ENCODE measurements at places on chromosomes 13 and 19.

GRCh38 chr13:108269601-108270328, at the start of gene TNFSF13B:
Gene TNFSF13B (plus strand): TSS chr13:108269718. CDS start chr13:108269896, 178 bp downstream.
- DNase-seq, result peak; percentile 31

DNA sequence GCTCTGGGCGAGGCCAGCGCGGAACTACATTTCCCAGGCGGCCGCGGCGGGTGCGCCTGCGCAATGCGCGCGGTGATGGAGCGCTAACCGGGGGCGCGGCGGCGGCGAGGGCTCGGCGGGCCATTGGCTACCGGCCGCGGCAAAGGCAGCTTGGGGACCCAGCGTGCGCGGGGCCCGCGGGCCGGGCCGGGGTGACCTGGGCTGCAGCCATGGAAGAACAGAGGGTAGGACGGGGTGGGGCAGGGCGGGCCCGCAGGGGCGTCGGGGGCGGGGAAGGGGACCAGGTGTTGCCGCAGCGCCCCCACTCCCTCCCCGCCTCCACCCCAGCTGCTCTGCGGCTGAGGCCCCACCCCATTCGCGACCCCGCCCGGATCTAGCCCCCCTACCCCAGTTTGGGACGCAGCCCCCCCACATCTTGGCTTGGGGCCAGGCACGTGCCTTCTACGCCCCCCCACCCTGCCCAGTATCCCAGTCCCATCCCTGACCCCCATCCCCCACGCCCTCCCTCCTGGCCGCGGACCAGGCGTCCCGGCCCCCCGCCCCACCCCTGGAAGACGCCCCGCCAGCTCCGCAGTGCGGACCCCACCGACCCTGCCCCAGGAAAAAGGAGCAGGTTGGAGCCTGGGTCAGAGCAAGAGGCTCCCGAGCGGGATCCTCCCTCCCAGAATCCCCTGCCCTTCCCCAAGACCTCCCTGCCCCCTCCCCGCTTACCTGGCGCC, at the start of gene FSD1:
Gene FSD1 (plus strand): TSS at position 61 of the 719 bp plus-strand sequence. CDS start 149 bp downstream, at position 210.
- peak; percentile 51 for DNase-seq

DNA sequence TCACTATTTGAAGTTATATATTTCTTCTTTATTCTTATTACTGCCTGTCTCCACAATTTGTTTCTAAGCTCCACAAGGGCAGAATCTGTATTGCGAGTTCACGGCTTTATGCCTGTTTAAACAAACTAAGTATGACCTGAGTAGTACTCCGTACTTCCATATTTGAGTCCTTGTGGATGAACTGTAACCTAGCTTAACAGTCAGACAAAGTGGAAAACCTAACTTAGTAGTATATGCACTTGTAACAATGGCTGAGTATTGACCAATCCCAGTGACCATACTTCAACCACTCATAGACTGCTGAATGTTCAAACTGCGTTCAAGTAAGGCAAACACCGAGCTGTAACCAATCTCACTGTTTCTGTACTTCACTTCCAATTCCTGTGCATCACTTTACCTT, 292.7 kb downstream of the PCDH9 start:
- no peak for DNase-seq

DNA sequence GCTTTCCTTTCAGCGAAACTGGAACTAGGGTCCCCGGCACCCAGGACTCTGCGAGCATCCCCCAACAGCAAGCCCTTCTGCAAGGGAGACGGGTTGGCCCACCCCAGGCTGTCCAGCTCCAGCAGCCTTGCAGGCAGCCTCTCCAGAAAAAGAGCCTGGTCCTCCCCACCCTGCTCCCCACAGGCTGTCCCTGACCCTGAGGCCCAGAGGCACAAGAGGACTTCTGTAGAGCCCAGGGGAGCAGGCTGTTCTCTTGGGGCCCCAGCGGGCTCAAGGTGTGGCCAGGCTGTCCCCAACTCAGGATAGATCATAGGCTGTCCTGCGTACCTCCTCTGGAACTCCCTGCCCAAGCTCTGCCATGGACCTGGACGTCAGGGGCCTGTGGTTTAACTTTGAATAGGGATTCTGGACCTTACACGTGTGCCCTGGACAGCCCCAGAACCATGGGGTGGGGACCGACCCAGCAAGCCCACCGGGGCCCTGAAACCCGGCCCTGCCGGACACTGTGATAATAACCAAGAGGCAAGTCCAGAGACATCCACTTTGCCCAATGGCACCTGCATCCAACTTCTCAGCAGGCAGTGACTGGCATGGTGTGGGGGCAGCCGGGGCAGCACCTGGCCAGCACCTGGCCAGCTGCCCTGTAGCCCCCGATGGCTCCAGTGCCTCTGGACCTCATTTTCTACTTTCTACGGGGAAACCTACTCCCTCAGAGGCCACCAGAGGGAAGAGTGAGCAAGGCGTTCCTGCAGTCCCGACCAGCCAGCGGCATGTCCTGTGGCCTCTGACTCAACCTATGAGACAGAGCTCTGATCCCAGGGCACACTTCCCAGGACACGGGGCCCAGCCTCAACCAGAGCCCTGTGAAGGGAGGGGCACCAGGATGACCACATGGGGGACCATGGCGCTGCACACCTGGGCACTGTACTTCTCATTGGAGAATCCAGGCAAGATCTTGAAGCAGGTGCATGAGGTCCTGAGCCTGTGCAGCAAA, 50.9 kb upstream of the TPM4 start:
- peak; percentile 1 for DNase-seq

DNA sequence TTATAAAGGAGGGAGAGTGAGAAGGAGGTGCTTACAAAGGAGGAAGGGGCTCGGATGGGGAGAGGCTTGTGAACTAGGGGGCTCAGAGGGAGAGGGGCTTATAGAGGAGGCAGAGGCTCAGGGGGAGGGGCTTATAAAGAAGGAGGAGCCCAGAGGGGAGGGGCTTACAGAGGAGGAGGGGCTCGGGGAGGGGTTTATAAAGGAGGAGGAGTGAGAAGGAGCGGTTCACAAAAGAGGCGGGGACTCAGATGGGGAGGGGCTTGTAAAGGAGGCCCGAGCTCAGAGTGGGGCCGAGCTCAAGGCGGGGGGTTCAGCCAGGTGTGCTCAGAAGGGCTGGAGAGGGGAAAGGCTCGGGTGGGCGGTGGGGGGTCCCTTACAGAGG, 500 bp downstream of the SMIM24 start:
- no peak for DNase-seq

- DNase-seq, result no peak
Observed at GRCh38 chr19:2309734-2310362, 1.9 kb upstream of the LINGO3 start.

- DNase-seq, result no peak
Observed at GRCh38 chr19:5407356-5407755, 47.9 kb upstream of the ZNRF4 start.

- no peak for DNase-seq
Observed at GRCh38 chr13:29020314-29020713, 200.2 kb downstream of the MTUS2 start.

- no peak for DNase-seq
Observed at GRCh38 chr13:38980750-38981078, 9.9 kb downstream of the STOML3 start.

GRCh38 chr19:29448046-29448445, 77.7 kb upstream of the VSTM2B start:
- no peak for DNase-seq

- DNase-seq, result no peak
Observed at GRCh38 chr13:99686157-99686572, 184.9 kb downstream of the TM9SF2 start.

DNA sequence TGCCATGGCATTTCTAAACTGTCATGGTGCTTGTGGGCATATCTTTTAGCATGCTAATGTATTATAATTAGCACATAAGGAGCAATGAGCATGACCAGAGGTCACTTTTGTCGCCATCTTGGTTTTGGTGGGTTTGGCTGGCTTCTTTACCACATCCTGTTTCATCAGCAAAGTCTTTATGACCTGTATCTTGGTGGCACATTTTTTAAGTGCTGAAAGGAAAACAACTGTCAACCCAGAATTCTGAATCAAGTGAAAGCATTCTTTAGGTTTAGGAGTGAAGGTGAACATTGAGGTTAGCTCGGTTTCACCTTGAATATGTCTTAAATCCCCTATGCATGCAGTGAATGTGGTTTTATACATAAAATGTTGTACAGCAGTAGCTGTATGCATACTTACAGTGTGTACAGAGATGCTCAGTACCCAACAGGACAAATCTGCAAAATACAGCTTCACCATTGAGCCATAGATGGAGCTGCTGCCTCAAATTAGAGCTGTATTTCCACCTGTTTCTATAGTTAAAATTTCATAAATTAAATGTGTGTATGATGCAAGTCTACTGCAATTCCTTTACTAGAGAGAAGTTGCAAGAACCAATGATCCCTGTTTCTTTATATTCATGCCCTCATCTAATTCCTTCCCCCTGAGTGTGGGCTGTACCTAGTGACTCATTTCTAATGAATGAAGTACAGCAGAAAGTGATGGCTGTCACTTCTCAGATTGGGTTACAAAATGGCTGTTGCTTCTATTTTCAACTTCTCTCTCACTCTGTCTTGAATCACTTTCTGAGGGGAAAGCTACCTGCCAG, 25.2 kb upstream of the IGSF23 start:
- DNase-seq, result no peak

DNA sequence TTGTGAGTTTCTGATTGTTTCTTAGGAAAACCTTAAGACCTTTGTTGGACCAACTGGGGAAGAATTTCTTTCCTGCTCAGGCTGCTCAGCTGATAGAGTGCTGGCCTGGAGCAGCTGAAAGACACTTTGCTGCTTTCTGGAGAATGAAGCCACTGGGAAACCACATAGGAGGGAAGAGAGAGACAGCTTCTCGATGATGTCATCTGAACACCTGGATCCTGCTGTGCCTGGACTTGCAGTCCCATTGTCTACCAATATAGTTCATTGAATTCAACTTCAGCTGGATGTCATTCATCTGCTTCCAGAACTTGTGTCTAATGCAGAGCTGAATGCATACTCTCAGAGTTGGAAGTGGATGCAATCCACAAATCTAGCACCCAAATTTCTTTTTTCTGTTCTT, 34.3 kb upstream of the TSHZ3 start:
- no peak for DNase-seq

DNA sequence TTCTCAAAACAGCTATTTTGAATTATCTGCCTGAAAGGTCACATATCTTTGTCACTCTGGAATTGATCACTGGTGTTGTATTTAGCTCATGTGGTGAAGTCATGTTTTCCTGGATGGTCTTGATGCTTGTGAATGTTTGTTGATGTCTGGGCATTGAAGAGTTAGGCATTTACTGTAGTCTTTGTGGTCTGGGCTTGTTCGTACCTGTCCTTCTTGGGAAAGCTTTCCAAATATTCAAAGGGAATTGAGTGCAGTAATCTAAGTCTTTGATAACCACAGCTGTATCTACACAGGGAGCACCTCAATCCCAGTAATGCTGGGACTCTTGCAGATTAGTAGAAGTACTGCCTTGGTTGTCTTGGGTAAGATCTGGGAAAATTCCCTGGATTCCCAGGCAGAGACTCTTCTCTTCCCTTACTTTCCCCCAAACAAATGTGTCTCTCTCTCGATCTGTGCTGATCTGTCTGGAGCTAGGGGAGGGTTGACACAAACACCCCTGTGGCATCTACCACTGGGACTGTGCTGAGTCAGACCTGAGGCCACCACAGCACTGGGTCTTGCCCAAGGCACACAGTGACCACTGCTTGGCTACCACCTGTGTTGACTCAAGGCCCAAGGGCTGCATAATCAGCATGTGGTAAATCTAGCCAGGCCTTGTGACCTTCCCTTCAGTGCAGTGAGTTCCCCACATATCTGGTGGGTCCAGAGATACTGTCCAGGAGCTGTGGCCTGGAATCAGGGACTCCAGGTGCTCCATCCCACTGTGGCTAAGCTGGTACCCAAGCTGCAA, 5.5 kb upstream of the CYP4F3 start:
- no peak for DNase-seq

- DNase-seq, result no peak
Observed at GRCh38 chr13:23411220-23411619, 22.3 kb downstream of the SACS start.

- DNase-seq, result no peak
Observed at GRCh38 chr13:80973721-80974120, 632.8 kb upstream of the SPRY2 start.

GRCh38 chr19:32363632-32364031, 18.2 kb downstream of the ZNF507 start:
- no peak for DNase-seq

DNA sequence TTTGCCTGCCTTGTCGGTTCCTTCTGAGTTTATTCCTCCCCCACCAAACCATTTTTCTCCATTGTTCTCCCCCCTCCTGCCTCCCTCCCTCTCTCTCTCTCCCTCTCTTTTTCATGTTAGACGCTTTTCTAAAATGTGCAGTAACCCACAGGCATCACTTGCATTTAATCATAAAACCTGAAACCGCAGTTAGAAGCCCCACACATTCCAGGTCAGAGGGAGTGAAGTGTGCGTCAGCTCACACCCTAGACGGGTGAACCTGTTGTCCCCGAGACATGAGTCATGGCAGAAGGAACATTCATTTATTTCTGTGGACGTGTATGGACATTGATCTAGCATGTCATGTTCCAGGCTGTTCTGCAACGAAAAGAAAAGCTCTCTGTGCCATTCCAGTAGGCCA, 19.9 kb downstream of the ONECUT3 start:
- no peak for DNase-seq

- DNase-seq, result no peak
Observed at GRCh38 chr13:30446126-30446500, 19.6 kb downstream of the HMGB1 start.

GRCh38 chr13:106362707-106363106, 172.8 kb downstream of the EFNB2 start:
- DNase-seq, result no peak

- no peak for DNase-seq
Observed at GRCh38 chr13:43911871-43912270, 32.2 kb downstream of the LACC1 start.

DNA sequence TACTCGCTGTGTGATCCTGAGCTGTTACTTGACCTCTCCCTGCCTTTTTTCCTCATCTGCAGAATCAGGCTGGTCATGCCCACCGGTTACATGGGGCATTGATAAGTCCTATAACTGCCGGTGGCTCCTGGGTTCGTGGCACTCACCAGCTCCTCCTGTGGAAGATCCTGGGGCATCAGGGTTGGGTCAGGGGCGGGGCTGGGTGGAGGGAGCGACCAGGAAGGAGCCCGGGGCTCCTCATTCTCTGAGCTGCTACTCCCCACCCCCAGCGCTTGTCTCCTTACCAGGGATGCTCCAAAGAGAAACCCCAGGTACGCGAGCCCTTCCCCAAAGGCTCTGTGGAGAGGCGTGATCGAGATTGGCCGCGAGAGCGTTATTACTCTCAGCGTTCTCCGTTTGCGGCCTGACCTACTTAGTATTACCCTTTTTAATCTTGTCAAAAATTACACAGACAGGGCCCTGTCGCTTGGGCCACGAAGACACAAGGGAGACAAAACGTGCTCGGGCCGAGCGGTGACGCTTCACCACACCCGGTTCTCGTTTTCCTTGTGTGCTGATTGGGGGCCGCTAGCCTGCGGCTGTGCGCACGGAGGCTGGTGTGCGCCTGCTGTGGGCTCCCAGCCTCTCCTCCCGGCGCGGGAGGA, 10.7 kb downstream of the HDGFL2 start:
- DNase-seq, result no peak

- peak; percentile 91 for DNase-seq
Observed at GRCh38 chr19:49664171-49665035, 1.3 kb downstream of the IRF3 start.

DNA sequence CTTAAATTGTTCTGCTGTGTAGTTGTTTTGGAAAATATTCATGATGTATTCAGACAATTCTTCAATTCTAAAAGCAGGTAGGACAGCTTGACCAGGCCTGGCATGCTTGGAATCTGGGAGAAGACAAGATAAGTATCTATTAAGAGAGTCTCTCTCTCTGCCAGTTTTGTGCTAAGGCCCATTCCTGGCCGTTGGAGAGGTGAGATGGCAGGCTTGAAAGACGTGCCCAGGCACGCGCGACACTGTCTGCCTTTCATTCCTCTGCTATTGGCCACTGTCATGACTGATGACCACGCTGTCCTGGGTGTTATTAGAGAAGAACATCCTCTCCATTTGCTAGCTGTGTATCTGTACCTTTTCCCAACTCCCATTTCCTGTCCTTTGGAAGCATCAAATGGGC, 90.3 kb downstream of the LHFPL6 start:
- DNase-seq, result no peak
